ENCODE measurements at places on chromosomes 4 and X.
A peak's percentile ranks its signal among the peaks of the same experiment; 100 is the strongest.

GRCh38 chrX:134749706-134750445 is 91.6 kb upstream of the PLAC1 start:
- peak; percentile 39 for DNase-seq

GRCh38 chr4:126935801-126936200 is 697.0 kb upstream of the INTU start:
- no peak for DNase-seq

DNA sequence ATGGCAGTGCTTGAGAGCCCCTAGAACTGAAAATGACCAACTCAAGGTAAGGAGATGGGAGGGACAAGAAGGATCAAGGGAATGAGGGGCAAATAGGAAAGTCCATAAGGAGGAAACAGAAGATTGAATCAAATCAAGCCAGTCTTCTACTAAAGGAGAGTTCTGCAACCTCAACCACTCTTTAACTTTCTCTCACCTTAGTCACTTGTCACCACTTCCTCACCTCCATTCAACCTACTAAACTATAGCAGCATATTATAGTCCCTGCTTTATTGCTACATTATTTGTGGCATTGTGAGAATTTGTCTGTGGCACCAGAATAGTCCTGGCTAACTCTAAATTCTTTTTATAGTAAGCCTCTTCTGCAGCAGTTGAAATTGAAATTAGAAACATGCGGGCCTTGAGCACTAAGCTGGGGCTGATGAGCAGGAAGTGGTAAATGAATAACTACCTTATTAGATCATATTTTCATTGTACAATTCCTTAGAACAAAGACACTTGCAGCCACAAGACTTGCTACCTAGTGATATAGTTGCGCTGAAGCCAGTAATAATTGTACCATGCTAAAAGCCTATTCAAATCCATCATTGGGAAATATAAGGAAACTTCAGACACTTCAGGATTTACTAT is 336.9 kb downstream of the ZNF674 start:
- peak; percentile 75 for DNase-seq

DNA sequence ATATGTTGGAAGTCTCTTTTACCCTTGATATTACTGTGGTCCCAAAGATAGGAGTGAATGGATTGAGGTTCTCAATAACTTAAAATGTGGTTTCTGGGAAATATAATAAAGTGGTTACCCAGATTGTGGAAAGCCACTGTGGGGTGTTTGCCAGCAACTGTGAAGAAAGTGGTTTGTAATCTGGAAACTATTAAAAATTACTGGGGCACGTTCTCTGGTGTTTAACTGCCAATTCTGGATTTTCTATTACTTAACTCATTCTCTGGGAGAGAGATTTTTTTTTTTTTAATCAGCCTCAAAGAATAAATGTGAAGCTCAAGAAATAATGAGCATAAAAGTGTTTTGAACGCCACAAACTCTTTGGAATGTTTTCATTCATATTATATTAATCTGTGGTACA is 4.9 kb upstream of the CXCL6 start:
- peak; percentile 74 for DNase-seq

DNA sequence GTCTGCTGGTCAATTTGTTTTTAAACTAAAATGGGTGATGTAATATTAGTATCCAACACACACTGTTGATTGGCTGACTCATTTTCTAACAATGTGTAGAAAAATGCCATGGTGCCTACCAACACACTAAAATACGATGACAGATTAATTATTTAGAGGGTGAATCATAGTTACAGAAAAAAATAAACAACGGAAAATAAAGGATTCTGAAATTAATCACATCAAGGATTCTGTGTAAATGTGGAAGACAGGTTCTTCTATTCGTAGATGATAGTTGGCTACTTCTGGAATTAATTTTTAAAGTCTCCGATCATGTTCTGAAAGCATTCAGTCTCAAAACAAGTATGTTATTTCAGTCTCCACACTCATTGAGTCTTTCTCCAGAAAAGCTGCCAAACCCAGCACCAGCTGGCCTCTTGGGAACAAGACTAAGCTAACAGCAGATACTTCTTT is 8.2 kb upstream of the IQCM start:
- DNase-seq = peak; percentile 88

GRCh38 chr4:183959319-183960045 is 54.4 kb downstream of the STOX2 start:
- peak; percentile 2 for DNase-seq

DNA sequence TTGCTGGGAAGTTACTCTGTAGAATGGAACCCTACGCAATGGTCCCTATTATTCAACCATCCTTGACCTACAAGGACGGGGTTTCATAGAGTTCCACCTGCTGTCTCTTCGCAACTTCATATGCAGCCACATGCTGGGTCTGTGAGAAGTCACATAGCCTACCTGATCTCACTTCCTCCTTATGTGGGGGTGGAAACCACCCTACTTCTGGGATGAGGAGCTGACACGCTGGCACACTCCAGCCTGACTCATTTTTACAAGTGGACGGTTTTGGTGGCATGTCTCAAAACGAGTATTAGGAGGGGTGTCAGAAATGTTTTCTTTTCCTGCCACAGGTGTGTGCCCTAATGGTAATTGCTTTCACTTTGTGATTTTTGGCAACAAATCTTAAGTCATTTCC is 36.8 kb upstream of the ARSD start:
- DNase-seq = no peak
